Uterus (tissue), 4 donors: ENCODE measurements at places on chromosomes 16 and 17. TPM values are rescaled to one million over a fixed set of nuclear protein-coding genes. Genes with fewer than 3 reads are reported as not detected.
A peak's percentile ranks its signal among the peaks of the same experiment; 100 is the strongest.

The SIRT7 gene
- total RNA-seq, result 17.6 TPM

The GPR142 gene
- not detected for total RNA-seq

The DOC2B gene
- total RNA-seq, result 45.3 TPM

The HP gene
- 5.1 TPM for total RNA-seq

The ODAD4 gene
- not detected for total RNA-seq

The OVCA2 gene
- total RNA-seq, result 20.1 TPM

- peak; percentile 8 for DNase-seq
These were observed 918 bp upstream of the MRM1 start for GRCh38 chr17:36600465-36600864.

GRCh38 chr16:11543661-11544393 is 42.9 kb downstream of the LITAF start:
- DNase-seq, result no peak

DNA sequence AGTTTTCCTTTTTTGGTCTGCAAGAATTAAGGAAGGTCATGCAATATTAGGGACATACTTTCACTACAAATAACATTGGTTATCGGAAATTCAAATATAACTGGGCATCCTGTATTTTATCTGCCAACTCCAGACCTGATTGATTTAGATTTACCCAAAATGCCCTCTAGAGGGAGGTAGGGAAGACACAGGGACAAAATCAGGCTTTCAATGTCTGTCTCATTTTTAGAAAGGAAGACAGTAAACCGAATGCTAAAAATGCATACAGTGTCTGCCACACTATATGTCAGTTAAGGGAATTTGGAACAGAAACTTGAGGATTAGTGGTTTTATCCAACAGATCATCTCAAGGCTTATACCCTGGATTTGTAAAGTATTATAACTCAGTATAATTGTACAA is 161.7 kb upstream of the SOX9 start:
- DNase-seq, result no peak

DNA sequence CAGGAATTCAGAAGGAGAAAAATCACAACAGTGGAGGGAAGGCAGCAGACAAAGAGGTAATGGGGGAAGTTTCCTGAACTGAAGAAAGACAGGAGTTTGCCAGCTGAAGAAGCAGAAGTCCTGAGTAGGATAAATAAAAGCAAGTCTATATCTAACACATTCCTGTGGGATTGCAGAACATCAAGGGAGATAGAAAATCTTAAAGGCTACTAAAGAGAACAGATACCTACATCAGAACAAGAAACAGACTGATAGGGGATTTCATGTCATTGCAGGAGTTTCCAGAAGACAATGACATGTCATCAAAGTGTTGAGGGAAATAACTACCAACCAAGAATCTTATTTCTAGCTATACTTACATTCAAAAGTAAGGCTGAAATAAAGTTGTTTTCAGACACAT is 21.3 kb upstream of the CRYBA1 start:
- no peak for DNase-seq

DNA sequence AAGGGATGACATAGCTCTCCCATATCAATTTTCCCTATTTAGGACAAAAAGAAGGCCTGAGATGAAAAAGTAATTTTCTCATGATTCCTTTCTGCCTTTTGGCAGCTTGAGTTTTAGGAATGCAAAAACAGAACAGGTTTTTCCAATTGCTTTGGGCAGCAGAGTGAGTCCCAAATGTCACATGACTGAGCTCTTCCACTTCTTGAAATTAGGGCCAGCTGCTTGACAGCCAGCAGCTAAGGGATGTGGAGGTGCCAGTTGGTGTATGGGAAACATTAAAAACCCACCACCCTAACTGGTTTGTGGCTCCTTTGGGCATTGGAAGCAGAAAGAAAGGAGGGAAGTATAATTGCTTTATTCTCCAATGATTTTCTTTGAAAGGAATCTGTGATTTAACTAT is 133.8 kb upstream of the FAM20A start:
- DNase-seq, result no peak

DNA sequence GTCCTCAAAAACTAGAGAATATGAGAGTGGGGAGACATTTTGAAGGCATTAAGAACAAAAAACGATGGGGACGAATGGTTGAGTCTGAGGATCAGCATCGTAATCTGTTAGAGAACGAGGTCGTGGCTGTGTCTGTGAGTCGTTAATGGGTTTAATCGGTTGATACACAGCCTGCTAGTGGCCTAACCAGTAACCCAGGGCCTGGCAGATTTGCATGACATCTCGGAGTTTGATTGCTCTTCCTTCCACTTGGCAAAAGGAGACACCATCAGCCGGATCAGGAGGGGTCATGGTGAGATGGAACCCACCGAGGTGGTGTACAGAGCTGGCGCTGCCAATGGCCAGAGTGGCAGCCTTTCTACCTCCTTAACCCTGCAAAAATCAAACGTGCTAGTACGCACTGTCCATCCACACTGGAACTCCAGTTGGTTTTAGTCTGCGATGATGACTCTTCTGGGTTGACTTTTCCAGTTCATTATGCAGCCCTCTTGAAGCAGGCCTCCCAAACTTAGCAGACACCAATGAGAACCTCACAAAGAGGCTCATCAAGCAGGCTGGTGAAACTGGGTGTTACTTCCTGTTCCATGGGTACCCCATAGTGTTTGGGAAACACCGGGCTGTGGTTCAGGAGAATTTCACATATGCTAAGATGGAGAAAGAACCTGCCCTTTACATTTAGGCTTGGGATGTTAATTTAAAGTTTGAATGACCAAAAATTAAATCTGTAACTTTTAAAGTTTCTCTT is 4.1 kb downstream of the HS3ST3B1 start:
- DNase-seq, result no peak

DNA sequence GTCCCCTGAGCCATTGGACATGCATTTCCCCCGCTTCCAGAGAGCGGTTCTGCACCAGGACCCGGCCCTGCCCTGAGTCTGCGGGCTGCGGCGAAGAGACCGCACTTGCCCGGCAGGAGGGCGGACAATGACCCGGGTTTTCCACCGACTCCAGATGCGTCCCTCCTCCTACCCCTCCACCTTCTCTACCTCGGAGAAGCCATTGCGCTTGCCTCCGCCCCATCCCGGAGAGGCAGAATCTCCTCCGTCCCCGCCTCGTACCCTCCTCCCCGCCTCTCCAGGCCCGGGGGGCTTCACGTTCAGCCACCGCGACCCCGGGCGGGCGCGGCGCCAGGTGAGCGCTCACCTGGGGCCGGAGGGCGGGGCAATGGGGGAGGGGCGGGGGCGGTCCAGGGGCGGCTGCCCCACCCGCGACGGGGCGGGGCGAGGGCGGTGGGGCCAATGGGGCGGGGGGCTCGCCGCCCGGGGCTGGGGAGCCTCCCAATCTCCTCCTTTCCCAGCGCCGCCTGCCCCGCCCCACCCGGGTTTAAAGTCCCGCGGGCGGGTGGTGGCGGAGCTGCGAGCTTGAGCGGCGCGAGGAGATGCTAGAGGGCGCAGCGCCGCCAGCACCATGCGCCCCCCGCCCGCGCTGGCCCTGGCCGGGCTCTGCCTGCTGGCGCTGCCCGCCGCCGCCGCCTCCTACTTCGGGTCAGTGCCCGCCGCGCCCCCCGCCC is at the start of gene WNT9B:
WNT9B (plus strand) TSS at position 555 of the 713 bp plus-strand sequence; CDS start at position 611, 56 bp downstream.
- no peak for DNase-seq

- DNase-seq, result peak; percentile 42
These were observed at the start of gene LRRC75A for GRCh38 chr17:16491703-16492612. LRRC75A (minus strand) TSS chr17:16492193; CDS start chr17:16491990, 203 bp downstream.

GRCh38 chr16:81485824-81486539 is 41.4 kb downstream of the CMIP start:
- no peak for DNase-seq

- DNase-seq, result peak; percentile 66
These were observed 29.3 kb downstream of the MAF start for GRCh38 chr16:79571065-79571902.

- DNase-seq, result no peak
These were observed 18.3 kb upstream of the SUPT4H1 start for GRCh38 chr17:58370309-58370708.

- no peak for DNase-seq
These were observed 1.7 kb downstream of the CYTH1 start for GRCh38 chr17:78780335-78780734.

GRCh38 chr16:18959031-18959505 is 24.7 kb upstream of the TMC7 start:
- no peak for DNase-seq

DNA sequence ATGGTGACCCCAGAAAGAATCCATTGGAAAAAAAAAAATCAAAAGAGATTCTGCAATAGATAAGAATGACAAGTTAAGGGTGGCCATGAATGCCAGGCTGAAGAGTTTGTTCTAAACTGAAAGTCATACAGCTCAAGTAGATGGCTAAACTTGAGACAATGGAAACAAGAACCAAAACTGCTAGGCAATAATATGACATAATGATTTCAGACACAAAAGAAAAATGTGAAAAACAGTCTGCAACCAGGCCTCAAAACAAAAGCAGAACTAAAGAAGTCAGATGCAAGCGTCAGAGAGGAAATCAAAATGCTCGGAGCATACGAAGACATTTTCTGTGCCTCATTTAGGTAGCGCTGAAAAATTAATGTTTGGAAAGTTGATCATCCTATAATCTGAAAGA is 54.4 kb upstream of the YPEL2 start:
- DNase-seq, result no peak

DNA sequence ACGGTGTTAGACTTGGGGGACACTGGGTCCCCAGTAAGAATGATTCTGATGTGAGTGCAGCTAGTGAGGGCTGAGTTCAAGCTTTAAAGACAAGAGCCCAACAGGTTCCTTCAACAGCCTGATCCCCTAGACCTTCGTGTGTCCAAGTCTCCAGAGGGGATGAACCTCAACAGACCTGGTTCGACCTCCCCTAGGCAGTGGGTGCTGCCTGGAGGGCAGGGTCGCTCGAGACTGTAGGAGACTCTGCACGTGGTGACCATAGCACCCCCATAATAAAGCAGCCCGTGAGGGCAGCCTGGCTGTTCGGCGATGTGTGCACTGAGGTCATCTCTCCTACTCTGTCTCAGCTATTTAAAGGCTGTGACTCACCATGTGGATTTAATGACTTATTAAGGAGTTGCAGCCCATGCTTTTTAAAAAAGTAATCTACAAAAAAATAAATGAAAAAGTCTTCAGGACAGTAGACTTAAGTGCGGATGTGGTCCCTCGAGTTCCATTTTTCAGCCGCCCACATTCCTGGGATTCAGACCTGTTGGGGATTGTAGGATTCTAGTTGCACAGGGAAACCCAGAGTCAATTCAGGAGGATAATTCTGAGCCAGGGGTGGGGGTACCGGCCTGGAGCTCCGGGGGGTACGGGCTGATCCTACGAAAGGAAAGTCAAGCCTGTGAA is 23.4 kb upstream of the METRNL start:
- peak; percentile 63 for DNase-seq

DNA sequence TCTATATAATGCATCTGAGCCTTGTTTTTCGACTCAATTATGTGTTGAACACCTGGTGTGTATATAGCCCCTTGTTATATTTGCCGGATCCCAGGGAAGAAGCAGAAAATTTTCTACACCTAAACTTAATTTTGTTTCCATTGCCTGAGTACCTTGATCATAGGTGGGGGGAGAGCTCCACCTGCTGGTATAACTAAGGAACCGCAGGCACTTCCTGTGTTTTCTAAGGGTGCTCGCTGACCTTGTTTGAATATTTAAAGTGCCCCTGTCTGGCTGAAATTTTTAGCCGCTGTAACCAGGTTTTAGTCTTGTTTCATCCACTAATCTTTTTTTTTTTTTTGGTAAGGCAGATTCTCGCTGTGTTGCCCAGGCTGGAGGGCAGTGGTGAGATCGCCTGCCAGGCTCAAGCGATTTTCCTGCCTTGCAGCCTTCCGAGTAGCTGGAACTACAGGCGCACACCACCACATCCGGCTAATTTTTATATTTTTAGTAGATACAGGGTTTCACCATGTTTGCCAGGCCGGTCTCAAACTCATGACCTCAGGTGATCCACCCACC is 6.5 kb upstream of the NUBP1 start:
- DNase-seq, result peak; percentile 58

- DNase-seq, result no peak
These were observed 3.3 kb downstream of the TOX3 start for GRCh38 chr16:52543654-52544053.

DNA sequence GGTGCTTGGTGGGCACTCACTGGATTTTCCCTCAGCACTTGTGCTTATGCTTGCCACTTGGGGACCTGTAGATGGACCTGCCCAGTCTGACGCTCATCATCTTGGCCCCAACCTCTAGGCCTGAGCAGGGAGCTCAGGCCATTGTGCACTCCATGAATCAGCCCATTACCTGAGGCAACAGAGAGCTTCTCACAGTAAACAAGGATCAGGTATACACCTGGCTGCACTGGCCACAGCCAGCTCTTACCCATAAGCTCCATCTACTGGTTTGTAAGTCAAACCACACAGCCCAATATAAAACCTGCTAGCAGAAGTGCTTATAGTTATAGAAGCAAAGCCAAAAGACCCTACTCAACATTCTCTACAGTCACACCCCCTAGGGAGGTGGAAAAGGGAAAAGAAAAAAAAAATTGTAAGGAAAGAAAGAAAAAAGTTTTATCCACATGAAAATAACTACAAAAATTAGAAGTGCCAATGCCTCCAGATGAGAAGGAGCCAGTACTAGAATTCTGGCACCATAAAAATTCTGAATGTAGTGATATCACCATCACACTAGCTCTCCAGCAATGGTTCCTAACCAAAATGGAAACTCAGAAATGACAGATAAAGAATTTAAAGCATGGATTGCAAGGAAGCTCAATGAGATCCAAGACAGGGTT is 87.8 kb upstream of the CDH5 start:
- DNase-seq, result no peak

- DNase-seq, result no peak
These were observed 14.5 kb upstream of the APRT start for GRCh38 chr16:88826070-88826840.

DNA sequence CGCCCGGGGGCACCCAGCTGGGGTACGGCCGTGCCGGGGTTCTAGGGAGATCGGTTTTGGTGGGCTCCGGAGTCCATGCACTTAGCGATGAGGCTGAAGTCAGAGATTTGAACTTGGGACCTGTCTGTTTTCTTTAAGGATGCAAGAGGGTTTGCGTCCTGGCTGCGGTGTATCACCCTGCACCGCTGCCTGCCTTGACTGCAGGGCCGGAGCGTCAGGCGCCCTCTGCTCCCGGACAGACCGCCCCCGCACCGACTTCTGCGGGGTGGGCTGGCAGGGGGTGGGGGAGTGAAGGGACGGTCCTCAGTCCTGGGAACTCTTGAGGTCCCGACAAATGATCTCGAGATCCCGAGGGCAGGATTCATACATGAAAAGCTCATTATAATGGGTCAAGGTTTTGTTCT is 701 bp downstream of the PDP2 start:
- DNase-seq, result no peak
